HL-60 (cell line): ENCODE measurements at places on chromosomes 1 and 21.
A peak's percentile ranks its signal among the peaks of the same experiment; 100 is the strongest.

- DNase-seq = no peak
Measured at GRCh38 chr1:67597336-67597735, 87.7 kb upstream of the GADD45A start.

DNA sequence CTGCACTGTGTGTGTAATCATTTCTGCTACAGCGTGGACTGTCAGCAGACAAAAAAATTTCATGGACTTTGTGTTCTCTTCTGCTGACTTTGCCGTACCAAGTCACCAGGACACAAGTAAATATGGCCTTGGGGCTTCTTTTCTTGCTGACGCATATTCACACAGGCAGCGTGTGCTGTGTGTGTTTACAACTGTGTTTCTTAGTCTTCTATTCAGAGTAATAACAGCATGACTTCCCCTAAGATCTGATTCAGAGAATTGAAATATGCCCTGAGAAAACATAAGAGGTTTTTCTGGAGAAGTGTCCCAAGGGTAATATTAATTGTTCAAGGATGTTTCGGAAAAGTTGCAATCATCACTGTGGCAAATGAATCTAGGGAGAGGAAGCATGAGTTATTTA lies 47.1 kb upstream of the DYNLT5 start:
- DNase-seq = no peak

DNA sequence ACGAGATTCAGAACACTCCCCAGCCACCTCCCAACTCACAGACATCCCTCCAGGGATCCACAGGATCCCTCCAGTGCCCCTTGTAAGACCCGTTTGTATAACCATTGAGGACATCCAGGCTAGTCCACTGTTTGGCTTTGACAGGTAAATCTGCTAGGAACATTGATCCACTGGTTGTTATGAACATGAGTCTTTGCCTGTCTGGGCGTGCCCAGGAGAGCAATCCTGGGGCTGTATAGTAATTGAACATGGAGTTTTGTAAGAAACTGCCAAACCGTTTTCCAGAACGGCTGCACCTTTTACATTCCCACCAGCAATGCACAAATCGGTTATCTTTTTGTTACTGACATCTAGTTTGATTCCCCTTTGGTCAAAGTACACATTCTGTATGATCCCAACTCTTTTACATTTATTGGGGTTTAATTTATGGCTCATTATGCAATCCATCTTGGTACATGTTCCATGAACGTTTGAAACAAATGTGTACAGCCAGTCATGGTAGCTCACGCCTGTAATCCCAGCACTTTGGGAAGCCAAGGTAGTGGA lies 88.7 kb downstream of the WDR4 start:
- DNase-seq = no peak

DNA sequence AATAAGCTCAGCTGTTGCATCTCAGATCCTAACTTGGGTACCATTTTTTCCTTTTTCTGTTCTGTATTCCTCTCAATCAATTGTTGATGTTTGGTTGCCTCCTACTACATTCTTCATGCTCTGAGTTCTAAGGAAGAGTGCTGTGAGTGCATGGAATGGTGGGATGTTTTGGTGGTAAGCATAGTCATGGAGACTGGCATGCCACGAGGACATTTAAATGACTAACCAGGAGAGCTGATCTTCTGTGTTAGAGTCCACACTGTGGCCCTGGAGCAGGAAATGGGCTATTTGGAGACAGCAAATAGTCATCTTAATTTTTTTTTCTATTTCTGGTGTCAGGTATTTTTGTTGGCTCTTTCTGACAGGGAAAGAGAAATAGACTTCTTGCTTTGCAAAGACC lies 69.5 kb upstream of the HSD17B7 start:
- no peak for DNase-seq

DNA sequence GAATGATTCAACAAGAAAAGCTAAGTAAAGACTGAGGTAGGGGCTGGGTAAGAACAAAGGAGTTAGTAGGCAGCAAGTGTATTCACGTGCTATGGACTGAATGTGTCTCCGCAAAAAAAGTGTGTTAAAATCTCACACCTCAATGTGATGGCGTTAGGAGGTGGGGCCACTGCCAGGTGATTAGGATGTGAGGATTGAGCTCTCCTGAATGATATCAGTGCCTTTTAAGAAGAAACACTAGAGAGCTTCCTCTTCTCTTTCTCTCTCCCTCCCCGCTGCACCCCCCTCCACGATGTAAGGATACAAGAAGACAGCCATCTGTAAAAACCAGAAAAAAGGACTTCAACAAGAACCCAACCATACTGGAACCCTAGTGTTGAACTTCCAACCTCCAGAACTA lies 396.1 kb upstream of the PLXNA2 start:
- DNase-seq = no peak

- DNase-seq = no peak
Measured at GRCh38 chr1:174324939-174325338, 122.8 kb upstream of the GPR52 start.

- peak; percentile 22 for DNase-seq
Measured at GRCh38 chr1:47755101-47755990, 241.8 kb downstream of the TRABD2B start.

DNA sequence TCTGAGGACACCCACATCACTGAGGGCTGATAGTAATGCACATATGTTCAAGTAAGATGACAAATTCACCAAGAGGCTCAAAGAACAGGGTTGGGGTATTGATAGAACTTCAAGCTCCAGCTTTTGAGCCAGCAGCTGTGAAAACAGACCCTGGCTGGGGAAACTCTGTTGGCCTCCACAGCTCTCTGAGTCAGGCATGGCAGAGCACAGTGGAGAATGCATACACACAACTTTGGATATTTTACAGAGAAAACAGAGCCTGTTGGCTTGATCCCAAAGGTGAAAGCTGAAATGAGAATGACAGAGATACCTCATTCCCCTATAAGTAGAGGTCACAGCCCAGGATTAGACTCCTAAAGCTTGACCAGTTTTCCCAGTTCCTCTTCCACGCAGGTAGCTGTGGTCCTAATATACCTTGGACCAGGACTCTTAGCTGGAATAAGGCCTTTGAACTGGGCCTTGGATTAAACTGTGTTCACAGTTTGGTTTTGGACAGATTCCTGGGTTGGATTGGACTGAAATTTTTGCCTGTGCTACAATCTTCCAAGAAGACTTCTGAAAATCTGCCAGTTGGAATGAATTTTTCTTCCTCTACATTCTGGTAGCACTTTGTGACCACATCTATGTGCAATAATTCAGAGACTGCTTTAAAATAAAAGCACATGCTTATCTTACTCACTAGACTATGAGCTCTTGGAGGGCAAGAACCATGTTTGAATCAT lies 101.6 kb upstream of the HMGB4 start:
- no peak for DNase-seq

GRCh38 chr1:223707256-223708000 lies 4.9 kb upstream of the CAPN2 start:
- DNase-seq = no peak

GRCh38 chr1:19758227-19758830 lies 41.4 kb downstream of the TMCO4 start:
- no peak for DNase-seq

DNA sequence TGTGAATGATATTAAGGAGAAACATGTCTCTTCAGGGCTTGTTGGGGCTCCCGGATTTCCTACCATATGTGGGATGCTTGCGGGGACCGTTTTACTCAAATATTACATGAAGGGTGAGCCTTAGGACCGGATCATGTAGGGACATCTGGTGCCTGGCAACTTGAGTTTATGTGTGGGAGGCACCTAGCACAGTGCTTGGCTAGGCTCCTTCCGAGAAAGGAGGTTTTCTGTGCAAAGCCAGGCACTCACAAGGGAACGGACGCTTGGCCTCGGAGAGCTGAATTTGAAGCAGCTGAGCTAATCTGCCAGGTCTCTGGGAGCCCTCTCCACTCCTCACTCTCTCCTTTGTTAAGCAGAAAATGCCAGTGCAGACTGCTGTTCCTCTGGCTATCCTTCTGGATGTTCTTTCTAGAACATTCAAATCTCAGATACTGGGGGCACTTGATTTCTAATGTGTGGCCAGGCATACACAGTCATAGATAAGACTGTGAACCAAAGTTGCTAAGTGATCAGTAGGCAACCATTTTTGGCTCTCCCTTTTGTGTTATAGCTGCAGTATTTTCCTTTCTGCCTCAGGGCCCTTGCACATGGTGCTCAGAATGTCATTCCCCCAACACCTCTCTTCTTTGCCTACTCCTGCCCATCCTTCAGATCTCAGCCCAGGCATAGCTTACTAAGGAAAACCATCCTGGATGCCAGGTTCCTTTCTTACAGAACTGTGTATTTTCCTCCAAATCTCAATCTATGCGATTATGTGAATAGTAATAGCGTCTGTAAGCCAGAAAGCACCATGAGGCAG lies 216.6 kb upstream of the CSF3R start:
- DNase-seq = no peak

GRCh38 chr1:52683367-52683940 lies 14.7 kb downstream of the COA7 start:
- no peak for DNase-seq

- DNase-seq = no peak
Measured at GRCh38 chr1:165988275-165988674, 160.9 kb downstream of the UCK2 start.
